ENCODE measurements at places on chromosomes 12 and 14. TPM values are rescaled to one million over a fixed set of nuclear protein-coding genes. Genes with fewer than 3 reads are reported as not detected.

GRCh38 chr12:101671833-101672232 is 25.6 kb upstream of the CHPT1 start:
- DNase-seq, result no peak

DNA sequence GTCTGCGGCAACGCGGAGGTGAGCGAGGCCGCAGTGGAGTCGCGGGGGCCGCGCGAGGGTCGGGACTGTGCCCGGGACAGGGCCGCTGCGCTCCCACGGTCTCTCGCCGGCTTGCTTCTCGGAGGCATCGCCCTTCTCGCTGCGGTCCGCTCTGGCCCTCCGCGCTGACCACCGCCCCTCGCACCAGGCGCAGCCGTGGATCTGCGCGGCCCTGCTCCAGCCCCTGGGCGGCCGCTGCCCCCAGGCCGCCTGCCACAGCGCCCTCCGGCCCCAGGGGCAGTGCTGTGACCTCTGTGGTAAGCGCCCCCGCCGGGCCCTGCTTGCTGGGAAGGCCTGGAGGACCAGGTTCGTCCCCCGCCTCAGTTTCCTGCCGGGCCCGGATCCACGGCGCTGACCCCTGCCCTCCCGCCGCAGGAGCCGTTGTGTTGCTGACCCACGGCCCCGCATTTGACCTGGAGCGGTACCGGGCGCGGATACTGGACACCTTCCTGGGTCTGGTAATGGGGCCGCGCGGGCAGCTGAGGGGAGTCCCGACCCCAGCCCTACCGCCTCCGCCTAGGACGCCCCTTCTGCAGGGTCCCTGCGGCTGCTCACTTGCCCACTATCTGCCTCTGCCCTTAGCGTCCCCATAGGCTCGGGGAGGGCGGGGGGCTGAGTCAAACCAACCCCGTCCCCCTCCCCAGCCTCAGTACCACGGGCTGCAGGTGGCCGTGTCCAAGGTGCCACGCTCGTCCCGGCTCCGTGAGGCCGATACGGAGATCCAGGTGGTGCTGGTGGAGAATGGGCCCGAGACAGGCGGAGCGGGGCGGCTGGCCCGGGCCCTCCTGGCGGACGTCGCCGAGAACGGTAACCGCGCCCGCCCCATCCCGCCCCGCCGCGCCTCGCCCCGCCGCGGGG is 7.0 kb downstream of the AMN start:
- DNase-seq, result peak; percentile 43

GRCh38 chr12:45991284-45992249 is 1.2 kb upstream of the SCAF11 start:
- DNase-seq, result peak; percentile 75

- DNase-seq, result no peak
These were observed 93.8 kb downstream of the TRAFD1 start for GRCh38 chr12:112219195-112219594.

DNA sequence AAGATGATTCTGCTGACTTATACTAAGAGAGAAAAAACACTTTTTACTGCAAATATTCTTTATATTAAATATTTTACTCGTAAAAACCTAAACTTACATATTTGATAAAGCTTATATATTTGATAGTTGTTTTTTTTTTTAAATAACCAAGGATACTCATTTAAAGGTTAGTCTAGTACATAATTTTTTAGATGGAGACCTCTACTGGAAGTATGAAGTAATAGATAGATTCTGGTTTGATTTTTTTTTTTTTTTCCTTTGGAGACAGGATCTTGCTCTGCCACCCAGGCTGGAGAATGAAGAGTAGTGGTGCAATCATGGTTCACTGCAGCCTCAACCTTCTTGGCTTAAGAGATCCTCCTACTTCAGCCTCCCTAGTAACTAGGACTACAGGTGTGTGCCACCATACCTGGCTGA is 16.4 kb downstream of the ARID2 start:
- DNase-seq, result no peak

DNA sequence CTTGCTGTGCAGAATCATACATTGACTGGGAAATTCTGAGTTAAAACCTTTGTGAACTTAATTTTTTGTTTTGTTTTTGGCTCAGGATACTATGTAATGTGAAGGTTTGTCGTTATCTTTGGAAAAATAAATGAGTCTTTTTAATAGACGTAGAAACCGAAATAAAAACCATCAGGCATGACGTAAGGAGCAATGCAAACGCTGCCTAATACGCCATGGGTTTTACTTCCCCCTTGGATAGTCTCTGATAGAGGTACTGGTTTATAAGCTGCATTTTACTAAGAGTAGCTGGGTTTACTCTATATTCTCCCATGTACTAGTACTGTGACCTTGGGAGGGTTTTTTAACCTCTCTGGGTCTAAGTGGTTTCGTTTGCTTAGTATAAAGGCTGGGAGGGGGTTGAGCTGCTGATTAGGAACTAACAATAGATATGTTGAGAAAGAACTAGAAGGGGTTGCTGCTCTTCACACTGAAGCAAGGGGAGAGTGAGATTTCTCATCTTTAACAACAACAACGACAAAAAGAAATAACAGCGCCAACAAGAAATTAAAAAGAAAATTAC is 66.8 kb upstream of the SLCO1C1 start:
- peak; percentile 12 for DNase-seq

DNA sequence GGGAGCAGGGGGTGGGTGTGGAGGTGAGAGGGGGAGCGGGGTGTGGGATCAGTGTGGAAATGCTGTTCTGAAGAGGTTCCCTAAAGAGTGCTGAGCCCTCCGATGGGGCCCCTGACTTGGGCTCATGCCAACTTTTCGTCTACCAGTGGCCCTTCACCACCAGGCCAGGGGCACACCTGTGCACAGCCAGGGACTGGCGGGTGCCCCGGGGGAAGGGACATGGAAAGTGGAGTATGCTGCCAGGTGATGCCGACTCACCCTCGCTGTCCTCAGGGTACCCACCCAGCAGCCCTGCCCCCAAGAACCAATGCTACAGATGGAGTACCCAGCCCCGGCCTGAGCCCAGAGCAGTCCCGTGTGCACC is 26.2 kb downstream of the AMN start:
- no peak for DNase-seq

DNA sequence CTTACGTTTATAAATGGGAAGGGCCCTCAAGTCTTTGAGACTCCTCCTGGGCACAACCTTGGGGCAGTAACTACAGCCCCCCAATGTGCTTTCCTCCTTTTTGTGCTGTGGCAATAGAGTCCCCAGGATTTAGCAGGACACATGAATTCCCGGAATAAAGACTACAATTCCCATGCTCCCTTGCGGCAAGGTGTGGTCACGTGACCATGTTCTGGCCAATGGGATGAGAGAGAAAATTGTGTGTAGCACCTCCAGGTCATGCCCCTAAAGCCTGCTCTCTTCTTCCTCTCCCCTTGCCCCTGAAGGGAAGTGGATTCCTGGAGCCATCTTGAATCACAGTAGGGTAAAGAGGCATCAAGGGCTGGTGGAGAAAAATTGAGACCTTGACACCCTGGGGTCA is 295.1 kb upstream of the SFSWAP start:
- DNase-seq, result peak; percentile 16

DNA sequence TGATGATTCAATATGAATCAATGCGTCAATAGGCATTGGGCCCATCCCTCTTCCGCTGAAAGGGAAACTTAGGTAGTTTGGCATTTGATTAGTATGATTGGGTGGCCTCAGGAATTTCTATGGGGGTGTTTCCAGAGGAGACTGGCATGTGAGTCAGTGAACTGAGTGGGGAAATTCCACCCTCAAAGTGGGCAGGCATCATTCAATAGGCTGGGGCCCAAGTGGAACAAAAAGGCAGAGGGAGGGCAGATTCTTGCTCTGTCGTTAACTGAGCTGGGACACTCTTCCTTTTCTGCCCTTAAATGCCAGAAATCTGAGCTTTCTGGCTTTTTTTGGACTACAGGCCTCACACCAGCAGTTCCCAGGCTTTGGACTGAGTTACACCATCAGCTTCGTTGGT is 373.5 kb downstream of the RPS29 start:
- DNase-seq, result no peak

DNA sequence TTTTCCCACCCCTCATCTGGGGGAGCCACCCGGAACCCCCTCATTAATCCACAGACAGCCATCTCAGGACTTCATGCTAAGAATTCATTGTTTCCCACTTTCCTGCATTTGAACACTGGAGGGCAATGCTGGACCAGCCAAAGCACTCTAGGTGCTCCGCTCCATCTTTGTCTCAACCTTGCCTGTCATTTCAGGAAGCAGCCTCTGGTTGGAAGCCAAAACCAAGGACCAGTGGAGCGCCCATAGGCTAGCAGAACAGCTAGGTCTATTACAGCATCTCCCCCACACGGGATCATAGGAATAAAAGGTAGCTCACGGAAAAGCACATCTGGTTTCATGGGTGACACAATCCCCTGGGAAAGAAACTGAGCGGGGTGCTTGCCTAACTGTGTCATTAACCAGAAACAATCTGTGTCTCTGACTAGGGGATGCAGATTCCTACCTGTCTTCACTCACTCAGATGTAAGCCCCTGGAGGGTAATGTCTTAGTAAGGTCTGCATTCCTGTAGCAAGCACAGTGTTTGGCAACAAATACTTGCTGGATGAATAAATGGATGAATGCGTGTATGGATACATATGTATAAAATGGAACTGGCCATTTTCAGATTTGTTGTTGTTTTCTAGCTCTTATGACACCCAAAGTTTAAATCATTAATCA is 197.0 kb downstream of the DAD1 start:
- DNase-seq, result peak; percentile 85

SYCP3 gene
- total RNA-seq, result 0.04 TPM

LPAR5 gene
- total RNA-seq, result 0.04 TPM

IFI27 gene
- total RNA-seq, result 0.69 TPM

TAS2R14 gene
- 7.0 TPM for total RNA-seq

CPNE6 gene
- not detected for total RNA-seq

All from neural progenitor cell (in vitro differentiated cells).